ENCODE measurements at places on chromosomes 1 and 21.

DNA sequence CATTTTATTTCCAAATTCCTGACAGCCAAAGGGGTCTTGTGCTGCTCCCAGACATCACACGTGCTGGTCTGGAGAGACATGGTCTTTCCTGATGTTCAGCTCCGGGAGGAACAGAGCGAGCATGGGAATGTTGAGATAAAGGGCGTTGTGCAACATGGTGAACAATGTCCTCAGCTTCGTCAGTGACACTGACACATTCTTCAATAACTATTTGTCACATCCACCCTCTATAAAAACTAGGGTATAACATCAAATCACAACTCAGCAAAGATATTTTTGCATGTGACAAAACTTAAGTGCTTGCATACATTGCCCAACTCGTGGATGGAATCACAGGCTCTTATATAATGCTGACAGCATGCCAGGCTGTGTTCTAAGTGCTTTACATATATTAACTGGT, 42.4 kb upstream of the GRHL3 start:
- peak; percentile 36 for DNase-seq

- DNase-seq, result no peak
These were observed 3.7 kb downstream of the RAB25 start for GRCh38 chr1:156064615-156065014.

DNA sequence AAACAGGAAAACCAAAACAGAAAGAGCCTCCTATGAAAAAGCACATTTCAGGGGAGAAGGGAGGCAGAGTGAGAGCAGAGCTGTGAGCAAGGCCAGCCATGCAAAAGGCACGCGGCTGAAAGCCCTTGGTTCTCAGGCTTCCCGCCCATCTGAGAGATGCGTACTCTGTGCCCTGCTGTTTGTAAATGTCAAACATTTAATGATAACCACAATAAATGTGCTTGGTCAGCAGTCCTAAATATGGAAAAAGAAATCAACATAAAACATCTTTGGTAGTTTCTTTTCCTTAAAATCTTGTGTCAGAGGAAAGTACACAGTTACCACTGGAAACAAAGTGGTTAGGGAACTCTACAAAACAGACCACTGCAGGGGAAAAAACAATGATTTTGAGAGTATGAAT, 283.1 kb downstream of the DSCAM start:
- DNase-seq, result no peak

GRCh38 chr1:40976952-40977690, 2.4 kb upstream of the CTPS1 start:
- DNase-seq, result no peak

GRCh38 chr1:186289943-186290545, 85.0 kb downstream of the TPR start:
- DNase-seq, result no peak

- no peak for DNase-seq
These were observed 183.6 kb upstream of the UBE2U start for GRCh38 chr1:64019818-64020217.

DNA sequence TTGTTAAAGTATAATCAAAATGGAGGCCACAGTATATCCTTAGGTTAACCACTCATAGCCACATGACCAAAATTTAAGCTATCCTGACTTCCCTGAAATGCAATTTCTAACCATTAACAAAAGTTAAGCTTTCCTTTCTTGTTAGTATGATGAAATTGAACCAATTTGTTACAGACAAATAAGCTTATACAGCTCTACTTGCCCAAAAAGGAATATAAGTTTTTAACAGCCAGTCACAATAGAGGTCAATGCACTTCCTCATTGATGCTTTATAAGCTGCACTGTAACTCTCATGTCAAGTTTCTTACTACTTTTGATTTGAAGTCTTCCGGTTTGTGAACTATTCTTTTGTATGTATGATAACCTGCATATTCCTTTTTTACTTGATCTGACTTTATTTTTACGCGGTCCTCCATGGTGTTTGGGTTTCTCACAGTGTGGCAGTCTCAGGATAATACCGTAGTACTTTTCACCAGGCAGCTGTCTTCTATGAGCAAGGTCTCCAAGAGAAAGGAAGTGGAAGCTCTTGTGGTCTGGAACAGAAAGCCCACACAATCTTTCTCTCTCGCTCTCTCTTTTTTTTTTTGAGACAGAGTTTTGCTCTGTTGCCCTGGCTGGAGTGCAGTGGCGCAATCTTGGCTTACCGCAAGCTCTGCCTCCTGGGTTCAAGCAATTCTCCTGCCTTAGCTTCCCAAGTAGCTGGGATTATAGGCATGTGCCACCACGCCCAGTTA, 331.6 kb downstream of the SRGAP2C start:
- DNase-seq, result no peak

- DNase-seq, result no peak
These were observed 52.0 kb downstream of the FOXJ3 start for GRCh38 chr1:42282867-42283583.

DNA sequence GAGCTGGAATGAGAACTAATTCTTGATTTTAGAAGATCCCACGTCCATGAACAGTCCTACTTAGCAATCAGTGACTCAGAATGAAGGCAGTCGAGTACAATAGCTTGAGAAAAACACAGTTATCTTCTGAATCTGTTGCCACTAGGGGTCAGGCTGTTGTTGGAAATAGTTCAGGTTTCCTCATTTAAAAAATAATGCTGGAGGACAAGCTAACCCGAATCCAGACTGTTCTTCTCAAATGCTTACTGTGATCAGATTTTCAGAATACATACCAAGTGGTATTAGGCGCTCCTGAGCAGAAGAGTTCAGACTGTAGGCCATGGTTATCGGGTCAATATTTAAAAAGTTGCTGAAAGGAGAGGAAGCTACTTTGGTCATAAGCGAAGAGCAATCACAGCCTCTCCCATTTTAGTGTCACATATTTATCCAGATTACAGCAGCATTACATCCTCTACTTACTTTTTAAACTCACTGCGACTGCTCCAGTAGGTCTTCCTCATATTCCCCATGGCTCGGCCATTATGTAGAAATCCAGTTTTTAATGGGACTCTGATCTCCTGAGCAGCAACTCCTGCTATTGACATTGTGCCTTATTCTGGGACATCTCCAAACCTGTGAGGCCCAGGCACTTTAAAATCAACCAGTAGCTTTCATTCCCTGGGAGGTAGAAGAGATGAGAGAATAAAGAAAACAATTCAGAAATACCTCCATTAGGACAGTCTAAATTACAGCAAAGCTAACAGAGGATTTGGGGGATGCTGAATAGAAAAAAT, 10.9 kb downstream of the ERRFI1 start:
- no peak for DNase-seq

- DNase-seq, result no peak
These were observed 100.0 kb upstream of the SLC44A3 start for GRCh38 chr1:94719926-94720793.

DNA sequence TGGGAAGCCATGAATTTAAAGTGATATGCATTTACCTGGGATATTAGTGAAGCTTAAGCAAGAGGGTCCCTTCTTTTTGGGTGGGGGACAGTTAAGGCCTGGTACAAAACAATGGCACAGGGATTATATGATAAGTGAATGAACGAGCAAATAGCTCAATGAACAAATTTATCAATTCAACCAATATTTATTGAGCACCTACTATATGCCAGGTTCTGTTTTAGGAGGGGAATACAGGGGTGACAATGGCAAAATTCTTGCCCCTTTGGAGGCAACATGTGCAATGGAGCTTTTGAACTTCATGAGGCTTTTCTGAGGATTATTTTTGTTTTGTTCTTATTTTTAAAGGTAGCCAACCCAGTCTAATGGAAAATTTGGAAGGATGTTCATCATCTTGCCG, 68.2 kb downstream of the FOXD2 start:
- DNase-seq, result no peak

- no peak for DNase-seq
These were observed 6.6 kb downstream of the PAPPA2 start for GRCh38 chr1:176469450-176470010.

GRCh38 chr21:32946654-32947053, 79.1 kb upstream of the OLIG2 start:
- no peak for DNase-seq

DNA sequence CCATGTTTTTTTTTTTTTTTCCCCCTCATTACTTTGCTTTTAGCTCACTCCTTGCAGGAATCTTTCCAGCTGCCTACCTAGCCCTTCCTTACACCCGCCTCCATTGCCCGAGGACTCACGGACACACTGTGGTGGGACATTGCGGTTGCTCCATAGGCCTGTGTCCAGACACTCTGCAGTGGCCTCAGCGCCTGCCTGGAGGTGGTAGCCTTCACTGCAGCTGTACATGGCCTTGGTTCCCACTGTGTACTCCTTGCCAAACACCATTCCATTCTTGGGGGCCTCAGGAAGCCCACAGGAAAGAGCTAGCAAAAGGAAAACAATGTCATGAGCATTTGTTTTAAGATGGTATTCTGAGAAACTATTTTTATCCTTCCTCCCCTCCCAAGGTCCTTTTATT, 99.9 kb downstream of the ZSCAN20 start:
- DNase-seq, result no peak

GRCh38 chr1:160149716-160150115, 1.7 kb upstream of the ATP1A4 start:
- DNase-seq, result no peak

- no peak for DNase-seq
These were observed 49.7 kb downstream of the GPR52 start for GRCh38 chr1:174497478-174497877.

All from HuH-7 (cell line).